Stimulated activated CD8-positive, alpha-beta memory T cell treated with anti-CD3 and anti-CD28 coated beads, Interleukin-7, amount 100 ng/mL, for 1 hour (primary cell): ENCODE measurements at places on chromosomes 11 and 22.

DNA sequence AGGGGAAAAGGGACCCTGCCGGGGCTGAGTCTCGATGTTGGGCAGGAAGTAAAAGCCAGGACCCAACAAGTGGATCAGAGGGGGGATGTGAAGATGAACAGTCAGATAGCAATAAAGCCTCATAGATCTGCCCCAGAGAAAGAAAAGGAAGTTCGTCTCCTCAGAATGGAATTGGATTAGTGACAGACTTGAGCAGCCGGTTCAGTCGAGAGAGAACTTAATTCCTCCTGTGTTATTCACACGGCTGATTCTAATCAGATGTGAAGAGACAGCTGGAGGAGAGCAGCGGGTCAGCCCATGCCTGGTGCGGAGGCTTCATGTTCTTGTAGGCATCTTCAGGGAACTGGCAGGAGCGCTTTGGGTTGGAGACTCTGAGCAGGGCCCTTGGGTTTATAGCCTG is 29.3 kb upstream of the CABP7 start:
- DNase-seq = no peak

- DNase-seq = no peak
These were observed 7.4 kb downstream of the MED15 start for GRCh38 chr22:20514658-20515406.

DNA sequence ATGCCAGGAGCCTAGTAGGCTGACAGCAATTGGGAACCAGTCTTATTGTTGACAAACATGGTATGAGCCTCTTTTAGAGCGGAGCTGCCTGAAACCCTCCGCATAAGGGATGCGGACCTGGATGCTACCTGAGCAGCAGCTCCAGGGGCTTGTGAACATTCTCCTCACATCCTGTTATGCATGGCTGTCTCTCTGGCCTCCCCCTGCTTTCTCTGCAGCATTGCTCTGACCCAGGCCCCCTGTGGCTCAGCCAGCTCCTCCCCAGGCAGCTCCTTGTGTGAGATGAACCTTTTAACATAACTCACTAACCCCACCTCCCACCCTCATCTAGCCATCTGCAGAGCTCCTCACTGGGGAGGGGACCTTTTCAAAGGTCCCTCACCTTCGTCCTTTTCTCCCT is 6.0 kb downstream of the BMAL1 start:
- DNase-seq = no peak

DNA sequence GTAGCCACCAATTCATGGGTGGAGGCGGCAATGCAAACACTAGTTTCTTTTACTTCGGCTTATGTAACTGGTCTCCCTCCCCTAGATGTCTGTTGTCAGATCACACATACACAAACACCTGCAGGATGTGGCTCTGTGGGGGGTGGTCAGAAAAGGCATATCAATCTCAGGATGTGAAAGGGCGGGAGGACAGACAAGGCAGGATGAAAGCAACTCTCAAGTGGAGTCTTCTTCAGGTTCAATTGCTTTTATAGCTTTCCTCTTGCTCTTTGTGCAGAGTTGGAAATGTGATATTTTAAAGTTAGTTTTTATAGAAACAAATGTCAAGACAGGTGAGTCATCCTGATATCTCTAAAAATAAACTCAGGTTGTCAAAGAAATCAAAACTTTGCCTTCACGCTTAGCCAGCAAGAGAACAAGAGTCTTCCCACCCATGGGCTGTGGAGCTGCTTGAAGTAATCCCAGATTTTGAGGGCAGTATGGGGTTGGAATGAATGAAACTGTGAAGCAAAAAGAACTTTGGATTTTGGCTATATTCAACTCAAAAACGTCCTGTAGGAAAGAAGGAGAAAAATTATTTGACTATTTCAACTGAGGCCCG is 423.4 kb downstream of the GUCY1A2 start:
- DNase-seq = no peak

DNA sequence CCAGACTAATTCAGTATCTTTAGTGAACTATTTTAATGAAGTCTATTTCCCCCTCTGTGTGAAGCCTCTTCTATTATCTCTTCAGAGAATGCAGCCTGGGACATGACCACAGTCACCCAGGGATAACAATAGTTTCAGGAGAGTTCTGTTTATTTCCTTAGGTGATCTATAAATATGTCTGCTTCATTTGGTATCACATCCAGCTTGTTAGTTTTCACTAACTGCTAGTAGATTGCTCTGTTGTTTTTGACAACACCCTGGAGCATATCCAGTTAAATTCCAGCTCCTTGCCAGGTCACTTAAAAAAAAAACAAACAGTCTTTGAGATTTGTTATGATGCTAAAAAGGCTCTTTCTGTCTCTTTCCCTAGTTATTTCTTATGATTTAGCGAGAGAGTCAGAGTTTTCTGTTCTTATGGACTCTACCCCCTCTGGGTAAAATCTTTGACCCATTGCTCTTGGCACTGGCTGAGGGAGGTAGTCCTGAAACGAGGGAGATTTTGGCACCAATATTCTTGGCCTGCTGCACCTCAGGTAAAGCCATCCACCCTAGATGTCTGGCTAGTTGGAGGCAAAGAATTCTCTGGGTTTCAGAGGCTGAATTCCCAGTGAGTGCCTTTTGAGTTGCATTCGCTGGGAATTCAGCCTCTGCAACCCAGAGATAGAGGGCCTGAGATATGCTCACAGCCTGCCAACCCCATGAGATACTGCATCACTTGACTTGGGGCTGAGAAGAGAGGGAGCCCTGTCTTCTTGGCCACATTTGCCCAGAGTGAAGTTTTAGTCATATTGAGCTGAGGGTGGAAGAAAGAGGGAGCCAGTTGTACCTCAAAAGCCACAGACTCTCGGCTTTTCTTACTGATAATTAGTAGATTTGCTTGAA is 159.1 kb downstream of the PGR start:
- no peak for DNase-seq

DNA sequence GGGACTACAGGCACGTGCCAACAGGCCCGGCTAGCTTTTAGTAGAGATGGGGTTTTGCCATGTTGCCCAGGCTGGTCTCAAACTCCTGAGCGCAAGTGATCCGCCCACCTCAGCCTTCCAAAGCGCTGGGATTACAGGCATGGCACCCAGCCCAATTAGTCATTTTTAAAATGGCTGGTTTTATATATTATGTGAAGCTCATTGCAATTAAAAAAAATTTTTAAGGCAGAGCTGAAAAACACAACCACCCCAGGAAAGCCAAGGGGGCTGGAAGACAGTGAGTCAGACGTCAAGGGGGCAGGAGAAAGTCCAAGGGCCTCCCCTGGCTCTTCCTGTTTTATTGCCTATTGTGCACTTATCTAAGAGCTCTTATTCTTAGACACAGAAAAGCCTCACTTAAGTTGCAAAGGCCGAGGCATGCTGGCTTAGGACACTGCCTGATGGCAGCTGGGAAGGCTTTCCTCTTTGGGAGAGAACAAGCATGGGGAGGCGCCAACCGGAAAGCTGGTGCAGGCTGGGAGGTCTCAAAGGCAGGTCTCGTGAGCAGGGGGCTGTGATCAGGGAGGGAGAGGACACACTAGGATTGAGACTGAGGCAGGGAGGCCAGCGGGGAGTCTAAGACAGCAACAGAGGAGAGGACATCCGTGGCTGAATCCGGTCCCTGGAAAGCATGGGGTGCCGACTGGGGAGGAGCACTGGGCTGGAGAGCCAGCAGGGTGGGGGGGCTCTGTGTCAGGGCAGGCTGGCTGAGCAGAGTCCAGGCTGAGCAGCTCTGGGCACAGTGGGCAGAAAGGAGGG is 11.1 kb upstream of the OSM start:
- DNase-seq = no peak

DNA sequence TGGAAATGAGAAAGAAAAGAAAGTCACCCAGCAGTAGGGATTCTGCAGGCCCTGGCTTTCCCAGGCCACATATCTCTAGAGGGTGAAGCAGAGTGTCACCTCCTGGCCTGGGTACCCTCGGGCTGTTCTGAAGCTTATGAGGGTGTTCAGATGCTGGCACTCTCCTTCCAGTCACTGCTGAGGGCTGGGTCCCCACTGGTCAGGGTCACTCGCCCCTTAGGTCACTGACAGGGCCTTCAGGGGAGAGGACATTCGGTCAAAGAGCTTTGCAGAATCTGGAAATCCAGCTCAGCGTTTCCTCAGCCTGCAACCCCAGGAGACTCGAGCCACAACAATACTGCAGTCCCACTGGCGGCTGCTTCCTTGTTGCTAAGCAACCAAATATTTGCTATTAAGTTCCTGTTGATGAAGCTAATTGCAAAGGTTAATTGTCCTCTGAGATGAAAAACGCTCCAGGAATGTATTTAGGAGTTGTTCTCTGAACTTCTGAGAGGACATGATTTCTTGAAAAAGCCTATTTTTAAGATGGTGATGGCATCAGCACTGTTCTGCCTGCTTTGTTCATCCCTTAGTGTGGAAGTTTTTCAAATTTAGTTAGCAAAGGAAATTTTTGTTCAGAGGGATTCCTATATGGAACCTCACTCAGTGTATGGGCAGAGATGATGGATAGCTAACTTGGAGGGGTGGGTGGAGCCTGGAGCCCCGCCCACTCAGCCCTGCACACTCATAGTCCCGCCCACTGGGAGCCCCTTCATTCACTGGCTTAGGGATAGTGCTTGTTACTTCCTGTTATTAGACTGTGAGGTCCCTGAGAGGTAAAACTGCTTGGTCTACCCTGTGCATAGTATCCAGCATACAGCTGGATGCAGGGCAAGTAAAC is 109.2 kb downstream of the CSNK2A3 start:
- DNase-seq = peak; percentile 5

DNA sequence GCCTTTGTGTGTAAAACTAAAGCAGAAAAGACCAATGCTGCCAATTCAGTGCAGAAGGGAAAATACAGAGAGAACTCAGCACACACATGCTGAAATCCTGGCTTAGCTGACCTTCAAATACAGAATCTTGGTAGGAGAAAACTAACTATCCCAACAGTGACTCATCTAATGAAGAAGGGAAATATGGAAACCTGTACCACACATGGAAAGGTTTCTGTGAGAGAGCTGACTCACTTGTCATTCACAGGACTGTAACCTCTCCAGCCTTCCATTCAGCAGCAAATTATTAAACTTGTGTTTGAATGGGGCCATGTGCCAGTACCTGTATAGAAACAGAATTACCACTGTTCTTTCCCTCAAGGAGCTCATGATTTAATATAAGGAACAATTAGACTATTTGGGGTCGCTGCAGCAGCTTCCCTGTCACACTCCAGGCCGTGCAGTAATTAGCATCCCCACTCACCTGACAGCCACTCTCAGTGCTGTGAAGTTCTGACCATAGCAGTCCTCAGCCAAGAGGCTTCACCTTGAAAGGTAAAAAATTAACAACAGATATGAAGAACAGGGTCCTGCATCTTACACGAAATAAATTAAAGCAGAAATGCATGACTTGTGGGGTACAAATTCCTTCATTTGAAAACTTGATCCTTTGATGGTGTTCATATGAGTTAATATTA is 53.9 kb downstream of the MSANTD4 start:
- DNase-seq = no peak

GRCh38 chr11:75344186-75344585 is 7.3 kb downstream of the ARRB1 start:
- DNase-seq = no peak

GRCh38 chr22:36981247-36981775 is 37.9 kb downstream of the TST start:
- no peak for DNase-seq

- no peak for DNase-seq
These were observed 12.7 kb downstream of the MRGPRF start for GRCh38 chr11:69000391-69000790.

GRCh38 chr11:128860571-128861361 is 6.3 kb downstream of the KCNJ1 start:
- no peak for DNase-seq

- no peak for DNase-seq
These were observed 27.5 kb downstream of the A4GALT start for GRCh38 chr22:42693055-42693762.

DNA sequence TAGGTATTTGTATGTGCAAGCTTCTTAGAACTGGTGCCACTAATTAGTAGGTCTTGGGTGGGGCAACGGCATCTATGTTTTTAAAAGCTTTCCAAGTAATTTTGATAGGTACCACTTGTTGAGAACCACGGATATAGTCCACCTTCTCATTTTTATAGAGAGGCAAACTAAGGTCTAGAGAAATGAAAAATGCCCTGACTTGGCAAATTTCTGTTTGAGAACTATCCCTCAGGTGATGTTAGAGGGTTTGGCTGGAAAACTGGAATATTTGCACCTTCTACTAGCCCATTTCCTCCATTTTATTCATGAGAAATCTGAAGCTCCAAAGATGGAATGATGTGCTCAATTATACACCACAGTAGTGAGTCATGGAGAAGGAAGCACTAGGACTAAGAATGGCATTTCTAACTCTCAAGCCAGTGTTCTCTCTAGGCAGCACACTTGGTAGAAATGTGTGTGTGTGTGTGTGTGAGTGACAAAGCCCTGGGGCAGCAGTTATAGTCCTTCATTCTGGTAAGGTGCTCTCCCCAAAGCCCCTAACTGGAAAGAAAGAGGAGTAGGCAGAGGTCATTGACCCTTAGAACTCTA is 1.8 kb upstream of the TMEM86A start:
- no peak for DNase-seq

- DNase-seq = no peak
These were observed 3.5 kb downstream of the KCNJ5 start for GRCh38 chr11:128894685-128895084.

DNA sequence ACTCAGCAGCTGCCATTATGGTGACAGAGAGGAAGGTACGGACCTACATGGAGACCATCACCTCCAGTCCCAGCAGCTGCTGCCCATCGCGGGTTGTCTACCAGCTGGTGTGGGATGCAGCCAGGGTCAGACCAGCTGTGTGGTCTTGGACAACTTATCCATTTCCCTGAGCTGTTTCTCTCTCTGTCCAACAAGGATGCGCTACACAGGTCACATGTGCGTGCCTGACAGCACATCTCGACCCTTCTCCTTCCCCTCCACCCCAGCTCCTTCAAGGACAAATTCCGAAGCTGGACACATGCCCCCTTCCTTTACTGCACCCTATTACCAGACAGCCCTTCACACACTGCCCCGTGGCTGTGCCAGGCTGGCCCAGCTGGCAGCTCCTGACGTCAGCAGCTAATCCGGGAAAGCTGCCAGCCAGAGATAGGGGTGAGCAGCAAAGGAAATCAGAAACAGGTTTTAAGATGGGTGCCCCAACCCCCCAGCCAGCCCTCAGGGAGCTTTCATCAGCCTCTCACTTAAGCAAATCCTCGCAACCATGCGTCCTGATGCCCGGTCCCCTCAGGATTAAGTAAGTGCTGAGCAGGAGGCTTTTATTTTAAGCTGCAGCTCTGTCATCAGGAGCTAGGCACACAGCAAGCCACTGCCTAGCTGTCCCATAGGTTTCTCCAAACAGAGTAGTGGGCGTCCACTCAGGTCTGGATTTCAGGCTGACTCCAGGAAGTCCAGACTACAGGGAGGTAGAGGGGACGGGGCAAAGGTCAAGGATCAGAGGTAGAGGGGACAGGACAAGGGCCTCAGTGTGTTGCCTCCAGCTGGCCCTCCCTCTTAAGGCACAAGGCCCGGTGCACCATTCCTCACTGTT is 20.3 kb downstream of the TEF start:
- DNase-seq = no peak

DNA sequence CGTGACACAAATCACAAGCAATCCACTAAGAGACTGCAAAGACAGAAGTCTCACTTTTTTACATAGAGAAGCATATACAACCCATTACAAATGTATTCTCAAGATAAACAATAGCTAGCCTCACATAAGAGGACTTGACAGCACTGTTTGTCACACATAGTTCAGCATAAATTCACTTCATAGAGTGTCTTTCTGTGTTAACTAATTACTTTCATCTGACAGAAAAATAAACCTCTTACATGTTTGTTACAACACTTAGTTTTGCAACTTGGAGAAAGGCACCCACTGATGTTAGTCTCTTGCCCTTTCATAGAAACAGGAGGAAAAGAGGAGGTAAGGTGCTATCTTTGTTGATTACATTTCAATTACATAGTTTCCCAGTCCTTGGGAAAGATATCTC is 2221.9 kb upstream of the RAG2 start:
- DNase-seq = no peak

- DNase-seq = no peak
These were observed 73.2 kb downstream of the FAT3 start for GRCh38 chr11:92297567-92298553.
